ENCODE measurements at places on chromosomes 6 and 20.

DNA sequence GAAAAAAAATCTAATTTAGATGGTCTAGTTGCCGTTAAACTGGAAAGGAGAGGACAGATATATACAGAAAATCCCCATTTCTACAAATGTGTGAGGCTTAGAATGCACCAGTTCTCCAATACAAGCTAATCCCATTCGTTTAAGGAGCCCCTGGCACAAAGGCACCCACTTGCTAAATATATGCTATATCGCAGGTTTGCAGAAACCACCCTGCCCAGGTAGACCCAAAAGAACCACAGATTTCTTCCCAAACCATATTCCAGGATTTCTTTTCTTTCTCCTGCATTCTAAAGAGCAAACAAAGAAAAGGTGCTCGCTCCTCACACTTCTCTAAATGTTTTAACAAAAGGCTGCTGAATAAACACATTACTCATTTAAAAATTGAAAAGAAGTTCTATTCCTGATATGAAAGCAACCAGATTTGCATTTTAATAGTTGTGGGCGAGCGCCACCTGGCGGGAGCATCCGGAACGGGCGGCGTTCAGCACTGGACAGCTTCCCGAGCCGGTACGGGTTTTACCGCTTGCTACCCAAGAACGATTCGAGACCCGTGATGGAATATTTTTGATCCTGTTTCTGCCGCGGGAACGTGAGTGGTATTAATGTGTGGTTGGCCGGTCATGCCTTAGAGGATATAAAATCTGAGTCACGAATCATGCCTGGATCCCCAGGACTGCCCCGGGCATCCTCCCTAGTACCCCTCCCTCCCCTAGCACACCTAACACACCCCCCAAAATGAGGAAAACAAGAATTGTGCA, 2.1 kb downstream of the PTPRT start:
- no peak for DNase-seq

GRCh38 chr6:111573892-111574797, 31.5 kb downstream of the TRAF3IP2 start:
- no peak for DNase-seq

DNA sequence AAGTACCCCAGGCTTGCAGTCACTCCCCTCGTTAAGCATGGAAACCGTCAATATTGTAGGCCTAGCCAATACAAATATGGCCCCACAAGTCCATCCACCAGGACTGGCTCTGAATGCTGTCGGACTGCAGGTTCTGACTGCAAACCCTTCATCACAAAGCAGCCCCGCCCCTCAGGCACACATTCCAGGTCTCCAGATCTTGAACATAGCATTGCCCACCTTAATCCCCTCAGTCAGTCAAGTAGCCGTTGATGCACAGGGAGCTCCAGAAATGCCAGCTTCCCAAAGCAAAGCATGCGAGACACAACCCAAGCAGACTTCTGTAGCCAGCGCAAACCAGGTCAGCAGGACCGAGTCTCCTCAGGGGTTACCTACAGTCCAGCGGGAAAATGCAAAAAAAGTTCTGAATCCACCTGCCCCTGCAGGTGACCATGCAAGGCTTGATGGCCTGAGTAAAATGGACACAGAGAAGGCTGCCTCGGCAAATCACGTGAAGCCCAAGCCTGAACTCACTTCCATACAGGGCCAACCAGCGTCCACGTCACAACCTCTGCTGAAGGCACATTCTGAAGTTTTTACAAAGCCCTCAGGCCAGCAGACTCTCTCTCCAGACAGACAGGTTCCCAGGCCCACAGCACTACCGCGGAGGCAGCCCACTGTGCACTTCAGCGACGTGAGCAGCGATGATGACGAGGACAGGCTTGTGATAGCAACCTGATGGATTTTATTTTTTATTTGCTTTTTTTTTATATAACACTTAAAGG, 126.2 kb upstream of the EDN1 start:
- DNase-seq: no peak

- DNase-seq: no peak
Measured at GRCh38 chr20:57649617-57650015, 29.4 kb upstream of the ZBP1 start.

DNA sequence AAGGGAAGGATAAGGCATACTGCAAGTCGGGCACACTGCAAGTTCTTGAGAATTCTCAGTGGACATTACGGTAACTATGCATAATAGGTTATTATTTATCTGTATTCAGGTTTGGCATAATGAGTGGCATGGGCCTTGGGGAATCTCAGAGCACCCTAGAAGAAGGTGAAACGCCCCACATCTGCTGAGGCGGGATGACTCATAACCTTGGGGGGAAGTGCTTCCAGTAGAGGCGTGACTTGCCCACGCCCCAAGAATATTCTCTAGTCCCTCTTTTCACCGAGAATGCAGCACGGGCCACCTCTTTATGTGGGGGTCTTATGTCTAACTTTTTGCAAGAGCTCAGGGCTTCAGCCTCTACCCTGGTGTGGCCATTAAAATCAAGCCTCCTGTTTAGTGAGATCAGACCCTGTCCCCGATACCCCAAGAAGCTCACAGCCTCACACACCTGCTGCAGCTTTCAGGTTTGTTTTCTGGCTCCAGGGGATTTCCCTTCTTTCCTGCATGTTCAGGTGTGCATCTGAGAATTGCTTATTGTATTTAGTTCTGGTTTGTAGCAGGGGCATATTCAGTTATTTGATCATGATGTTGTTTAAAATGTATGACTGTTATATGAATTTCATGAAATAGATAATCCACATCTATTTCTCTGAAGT, 19.1 kb downstream of the ZFP64 start:
- DNase-seq: no peak

GRCh38 chr6:51844336-51844735, 243.1 kb downstream of the PKHD1 start:
- DNase-seq: no peak

DNA sequence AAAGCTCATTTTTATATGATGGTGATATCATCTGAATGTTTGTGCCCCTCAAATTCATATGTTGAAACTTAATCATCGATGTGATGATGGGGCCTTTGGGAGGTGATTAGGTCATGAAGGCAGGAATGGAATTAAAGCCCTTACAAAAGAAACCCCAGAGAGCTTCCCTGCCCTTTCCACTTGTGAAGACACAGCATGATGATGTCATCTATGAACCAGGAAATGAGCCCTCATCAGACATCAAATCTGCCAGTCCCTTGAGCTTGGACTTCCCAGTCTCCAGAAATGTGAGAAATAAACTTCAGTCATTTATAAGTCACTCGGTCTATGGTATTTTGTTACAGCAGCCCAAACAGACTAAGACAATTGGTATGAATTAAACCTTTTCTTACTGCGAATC, 153.1 kb downstream of the MYB start:
- no peak for DNase-seq

- no peak for DNase-seq
Measured at GRCh38 chr6:81655696-81656095, 96.8 kb downstream of the TENT5A start.

DNA sequence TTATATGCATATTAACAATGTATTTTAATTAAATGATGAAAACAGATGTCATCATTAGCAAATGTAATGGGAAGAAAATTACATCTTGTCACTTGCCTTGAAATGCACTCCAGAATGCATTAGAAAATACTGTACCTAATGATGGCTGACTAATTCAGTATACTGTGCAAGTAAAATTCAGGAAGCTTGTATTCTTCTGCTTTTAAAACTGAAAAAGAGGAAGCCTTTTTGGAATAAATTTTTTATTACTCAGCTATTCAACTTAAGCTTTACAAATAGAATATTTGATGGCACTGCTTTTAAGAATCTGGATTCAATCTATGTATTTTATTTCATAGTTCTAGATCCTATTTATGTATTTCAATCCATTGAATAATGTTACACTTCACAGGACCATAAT, 195.5 kb downstream of the RIMS1 start:
- DNase-seq: no peak

DNA sequence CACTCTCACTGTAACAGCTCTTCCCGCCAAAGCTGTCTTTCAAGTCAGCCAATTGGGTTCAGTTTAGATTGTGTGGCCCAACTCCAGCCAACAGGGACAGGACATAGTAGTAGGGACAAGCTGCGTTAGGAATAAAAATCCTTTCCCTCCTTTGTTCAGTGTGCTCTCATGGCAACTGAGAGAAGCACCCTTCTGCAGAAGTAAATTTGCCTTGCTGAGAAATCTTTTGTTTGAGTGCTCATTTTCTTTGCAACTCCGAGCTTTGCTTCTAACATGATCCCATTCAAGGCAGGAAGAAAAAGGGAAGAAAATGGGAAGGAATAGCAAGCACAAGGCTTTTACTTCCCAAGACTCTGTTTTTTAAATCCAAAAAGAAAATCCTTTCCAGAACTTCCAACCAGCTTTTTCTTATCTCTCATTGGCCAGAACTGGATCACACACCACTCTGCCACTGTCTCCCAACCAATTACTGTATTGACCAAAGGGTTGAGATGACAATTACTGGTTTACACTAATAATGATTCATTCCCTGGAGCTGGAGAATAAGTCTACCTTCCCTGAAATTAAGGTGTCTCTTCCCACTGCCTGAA, 52.7 kb downstream of the STX11 start:
- DNase-seq: no peak

DNA sequence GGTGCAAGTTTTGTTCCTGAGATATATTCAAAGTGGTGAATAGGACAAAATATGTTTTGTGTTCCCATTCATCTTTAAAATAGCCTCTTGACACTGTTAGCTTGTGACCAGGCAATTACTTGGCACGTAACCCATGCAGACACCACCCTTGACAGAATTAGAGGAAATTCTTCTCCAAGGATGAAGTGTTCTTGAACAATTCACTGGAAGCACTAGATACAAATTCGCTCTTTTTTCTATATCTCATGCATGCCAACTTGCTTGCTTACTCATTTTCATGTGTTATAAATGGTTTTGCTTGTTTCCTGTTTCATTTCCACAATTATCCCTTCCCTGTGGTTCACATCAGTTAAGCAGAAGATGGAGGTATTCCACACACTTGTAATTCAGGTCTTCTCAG, 105.2 kb upstream of the MAN1A1 start:
- no peak for DNase-seq

- DNase-seq: no peak
Measured at GRCh38 chr20:51563486-51564332, 21.2 kb upstream of the NFATC2 start.

Data from stimulated activated CD4-positive, alpha-beta T cell treated with anti-CD3 and anti-CD28 coated beads, TNF-alpha, amount 100 ng/mL, for 1 hour (primary cell).